Panc1 (cell line): ENCODE measurements at places on chromosomes 12 and 14. TPM values are rescaled to one million over a fixed set of nuclear protein-coding genes. Genes with fewer than 3 reads are reported as not detected.
A peak's percentile ranks its signal among the peaks of the same experiment; 100 is the strongest.

DNA sequence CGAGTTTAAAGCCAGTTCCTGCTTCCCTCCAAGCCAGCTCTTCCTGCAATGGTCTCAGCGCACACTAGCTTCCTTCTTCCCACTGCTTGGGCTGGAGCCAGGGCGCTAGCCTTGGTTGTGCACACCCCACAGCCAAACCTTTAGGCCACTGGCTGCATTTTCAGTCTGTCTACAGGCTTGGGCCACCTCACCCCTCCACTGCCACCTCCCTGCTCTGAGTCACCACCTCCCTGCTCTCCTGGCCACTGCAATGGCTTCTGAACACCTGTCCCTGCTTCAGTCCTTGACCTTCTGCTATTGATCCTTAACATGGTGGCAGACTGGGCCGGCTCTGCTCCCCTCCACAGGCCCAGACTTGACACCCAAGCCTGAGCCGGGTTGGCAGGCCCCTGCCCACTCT, 151.1 kb downstream of the RBM19 start:
- no peak for DNase-seq

GRCh38 chr12:109727039-109727723, 13.6 kb downstream of the FAM222A start:
- no peak for DNase-seq

DNA sequence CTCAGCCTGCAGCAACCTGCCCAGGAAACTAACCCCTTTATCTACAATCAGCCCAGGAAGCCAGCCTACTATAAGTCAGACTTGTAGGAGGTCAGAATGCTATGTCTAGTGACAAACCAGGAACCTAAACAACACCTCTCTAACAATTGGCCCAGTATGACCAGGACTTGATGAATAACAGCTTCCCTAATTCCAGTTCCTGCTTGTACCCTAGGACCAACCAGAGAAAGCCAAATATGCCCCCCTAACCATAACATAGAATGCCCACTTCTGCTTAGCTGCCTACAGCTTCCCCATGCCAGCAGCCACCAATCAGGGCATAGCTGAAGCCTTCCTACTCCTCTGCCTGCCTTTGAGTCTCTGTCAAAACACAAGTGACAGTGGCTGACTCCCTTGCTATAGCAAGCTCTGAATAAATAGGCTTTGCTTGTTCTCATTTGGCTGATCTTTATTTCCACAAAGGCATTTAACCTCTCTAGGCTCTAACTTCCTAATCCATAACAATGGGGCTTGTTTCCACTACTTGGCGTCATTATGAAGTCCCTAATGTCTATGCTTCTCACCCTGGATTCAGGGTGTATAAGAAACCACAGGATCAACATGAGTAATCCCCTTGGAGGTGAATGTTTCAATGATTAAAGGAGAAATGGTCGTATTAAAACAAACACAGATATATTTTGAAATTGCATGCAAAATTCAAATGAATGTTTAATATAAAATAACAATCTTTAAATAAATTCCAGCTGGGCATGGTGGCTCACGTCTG, 220.2 kb downstream of the ANO6 start:
- DNase-seq = no peak

GRCh38 chr14:65019944-65020566, 33.4 kb downstream of the FNTB start:
- DNase-seq = peak; percentile 10

DNA sequence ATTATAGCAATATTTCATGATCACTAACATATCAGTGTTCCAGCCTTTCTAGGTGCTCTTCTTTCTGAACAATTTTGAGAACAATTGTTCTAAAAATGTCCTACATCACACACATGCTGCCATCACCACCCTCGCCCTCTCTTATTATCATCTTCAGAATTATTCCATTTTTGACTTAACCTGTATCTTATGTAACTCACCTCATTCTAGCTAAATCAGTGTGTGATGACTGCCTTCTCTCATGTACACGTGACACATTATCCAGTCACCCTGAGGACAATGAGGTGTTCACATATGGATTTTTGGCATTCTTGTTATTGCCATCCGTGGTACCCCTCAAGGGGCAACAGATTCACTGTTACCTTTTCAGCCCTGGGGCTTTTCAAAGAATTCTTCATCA, 87.3 kb downstream of the RFX4 start:
- DNase-seq = no peak

GRCh38 chr12:101795013-101795412, 35.7 kb downstream of the GNPTAB start:
- DNase-seq = no peak

GRCh38 chr12:16246264-16246663, 31.2 kb downstream of the SLC15A5 start:
- DNase-seq = no peak

- no peak for DNase-seq
Measured at GRCh38 chr12:81221681-81222080, 143.8 kb downstream of the ACSS3 start.

DNA sequence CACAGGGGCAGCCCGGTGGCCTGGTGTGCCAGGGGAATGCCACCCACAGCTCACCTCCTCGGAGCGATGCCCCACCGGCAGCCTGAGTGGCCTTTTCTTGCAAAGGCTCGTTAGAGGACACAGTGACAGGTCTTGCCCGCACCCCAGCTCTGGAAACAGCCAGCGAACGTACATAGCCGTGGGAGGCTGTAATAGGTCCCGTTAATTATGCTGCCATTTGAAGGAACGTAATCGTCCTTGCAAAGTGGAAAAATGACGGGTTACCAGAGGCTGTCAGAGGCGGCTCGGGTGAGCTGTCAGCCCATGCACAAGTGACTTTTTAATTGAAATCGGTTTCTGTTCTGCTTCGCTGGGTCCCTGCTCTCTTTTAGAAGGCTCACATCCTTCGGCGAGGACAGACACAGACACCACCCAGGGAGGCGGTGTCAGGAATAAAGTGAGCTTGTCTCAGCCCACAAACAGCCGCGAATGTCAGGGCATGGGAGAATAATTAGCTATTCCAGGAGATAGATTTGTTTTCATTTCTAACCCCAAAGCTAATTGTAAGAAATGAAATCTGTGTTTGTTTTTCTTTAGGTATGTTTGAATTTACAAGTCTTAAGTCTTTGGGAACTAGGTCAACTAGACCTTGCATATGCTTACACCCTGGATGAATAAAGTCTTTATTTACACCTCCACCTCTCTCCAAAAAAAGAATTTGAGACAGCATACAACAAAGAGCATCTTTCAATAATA, 77.2 kb upstream of the RFLNA start:
- no peak for DNase-seq

DNA sequence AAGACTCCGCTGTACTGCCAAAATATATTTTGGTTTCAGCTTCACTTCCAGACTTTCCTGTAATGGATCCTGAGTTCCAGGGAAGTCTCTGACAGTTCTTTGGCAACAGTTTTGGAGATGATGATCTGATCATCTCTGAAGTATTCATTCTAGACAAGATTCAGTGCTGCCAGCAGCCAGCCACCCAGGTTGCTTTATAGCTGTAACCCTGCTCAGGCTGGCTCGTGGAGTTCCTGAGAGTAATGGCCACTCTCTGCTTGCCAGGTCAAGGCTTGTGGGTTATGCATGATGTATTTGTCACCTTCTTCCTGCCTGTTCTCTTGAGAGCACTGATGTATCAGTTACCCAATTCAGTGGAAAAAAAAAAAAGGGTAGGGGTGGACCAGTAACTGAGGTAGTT, 124.3 kb downstream of the PPHLN1 start:
- no peak for DNase-seq

- DNase-seq = no peak
Measured at GRCh38 chr12:90441431-90441830, 513.5 kb downstream of the CCER1 start.

The CISTR gene
- not detected for total RNA-seq

The CD4 gene
- 0.23 TPM for total RNA-seq

The CPNE6 gene
- total RNA-seq = not detected
